ENCODE measurements at places on chromosomes 7 and 10.

DNA sequence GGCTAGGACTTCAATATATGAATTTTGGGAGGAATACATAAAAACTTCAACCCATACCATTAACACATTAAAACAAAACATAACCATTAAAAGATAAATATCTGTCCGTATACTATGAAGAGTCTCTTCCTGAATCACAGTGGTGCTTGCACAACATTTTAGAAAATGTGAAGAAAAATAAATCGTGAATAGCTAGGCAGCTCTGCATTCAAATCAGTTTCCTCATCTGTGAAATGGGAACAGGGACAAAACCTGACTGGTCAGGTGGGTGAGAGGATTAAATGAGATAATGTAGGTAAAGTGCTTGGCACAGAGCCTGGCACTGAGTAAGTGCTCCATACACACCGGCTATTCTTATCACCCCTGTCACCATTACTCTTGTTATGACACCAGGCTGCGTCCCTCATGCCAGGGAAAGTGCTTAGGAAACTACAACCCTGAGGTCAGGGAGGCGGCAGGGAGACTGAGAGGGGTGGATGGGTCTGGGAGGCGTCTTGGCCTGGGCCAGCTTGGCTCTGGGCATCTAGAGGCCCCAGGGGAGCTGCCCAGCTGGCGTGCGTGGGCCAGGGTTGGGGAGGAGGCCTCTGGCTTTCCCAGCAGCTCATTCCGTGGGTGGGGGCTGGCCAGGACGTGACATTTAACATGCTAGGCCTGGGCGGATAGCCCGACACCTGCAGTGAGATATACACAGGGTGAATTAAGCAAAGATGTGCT is 78.3 kb downstream of the SH3PXD2A start:
- no peak for DNase-seq

DNA sequence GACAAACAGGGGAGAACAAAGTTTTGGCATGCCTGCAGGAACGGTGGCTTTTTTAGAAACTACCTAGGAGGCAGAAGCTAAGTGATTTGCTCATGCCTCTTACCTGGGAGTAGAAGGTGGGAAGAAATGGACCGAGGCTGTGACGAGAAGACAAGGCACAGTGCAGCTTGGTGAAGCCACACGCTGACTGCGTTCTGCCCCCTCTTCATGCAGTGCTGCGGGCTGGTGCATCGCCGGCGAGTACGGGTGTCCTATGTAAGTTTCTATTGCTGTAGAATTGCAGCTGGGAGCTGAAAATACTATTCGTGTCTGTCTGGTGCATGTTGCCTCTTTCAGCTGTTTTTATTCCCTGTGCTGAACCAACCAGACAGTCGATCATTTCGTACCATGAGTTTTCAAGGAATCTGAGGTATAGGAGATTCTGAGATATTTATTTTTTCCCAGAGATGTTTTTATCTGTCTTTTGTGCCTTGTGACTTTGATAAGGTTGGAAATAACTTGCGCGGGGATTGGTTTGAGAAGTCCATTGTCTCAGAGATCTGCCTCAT is 120.9 kb downstream of the CACNB2 start:
- DNase-seq = peak; percentile 33

GRCh38 chr7:146290746-146291145 is 174.1 kb downstream of the CNTNAP2 start:
- DNase-seq = no peak

GRCh38 chr10:23294638-23295247 is 49.9 kb downstream of the C10orf67 start:
- DNase-seq = no peak

DNA sequence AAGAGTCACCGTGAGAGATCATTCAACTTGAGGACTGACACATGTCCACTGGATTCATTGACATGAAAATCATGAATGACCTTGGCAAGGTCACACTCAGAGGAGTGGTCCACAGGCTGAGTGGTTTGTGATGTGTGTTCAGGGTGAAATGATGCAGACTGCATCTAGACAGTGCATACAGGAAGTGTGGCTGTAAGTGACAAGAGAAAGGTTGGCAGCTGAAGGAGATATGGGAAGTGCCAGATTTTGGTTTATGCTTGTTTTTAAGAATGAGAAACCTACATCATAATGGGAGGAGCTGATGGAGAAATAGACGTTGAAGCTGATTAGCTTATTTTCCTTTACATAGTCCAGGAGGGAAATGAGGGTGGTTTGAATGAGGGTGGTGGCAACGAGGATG is 64.8 kb upstream of the VIPR2 start:
- DNase-seq = no peak

- no peak for DNase-seq
Observed at GRCh38 chr7:6392712-6393666, 54.8 kb downstream of the DAGLB start.

DNA sequence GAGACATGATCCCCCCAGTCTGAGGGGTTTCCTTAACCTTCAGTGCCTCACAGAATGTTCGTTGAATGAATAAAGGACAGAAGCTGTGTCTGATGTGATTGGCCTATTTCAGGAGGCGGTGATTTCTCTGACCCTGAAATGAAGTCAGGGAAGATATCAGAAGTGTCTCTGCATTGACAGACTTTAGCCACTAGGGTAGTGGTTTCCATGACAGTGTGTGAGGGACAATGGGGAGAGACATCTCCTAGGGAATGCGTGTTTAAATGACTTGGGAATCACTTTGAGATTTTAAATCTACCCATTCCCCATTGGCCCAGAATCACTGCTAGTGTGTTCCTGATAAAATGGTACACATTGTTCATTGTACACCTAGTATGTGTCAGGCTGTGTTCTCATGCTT is 132.0 kb downstream of the CFAP58 start:
- no peak for DNase-seq

DNA sequence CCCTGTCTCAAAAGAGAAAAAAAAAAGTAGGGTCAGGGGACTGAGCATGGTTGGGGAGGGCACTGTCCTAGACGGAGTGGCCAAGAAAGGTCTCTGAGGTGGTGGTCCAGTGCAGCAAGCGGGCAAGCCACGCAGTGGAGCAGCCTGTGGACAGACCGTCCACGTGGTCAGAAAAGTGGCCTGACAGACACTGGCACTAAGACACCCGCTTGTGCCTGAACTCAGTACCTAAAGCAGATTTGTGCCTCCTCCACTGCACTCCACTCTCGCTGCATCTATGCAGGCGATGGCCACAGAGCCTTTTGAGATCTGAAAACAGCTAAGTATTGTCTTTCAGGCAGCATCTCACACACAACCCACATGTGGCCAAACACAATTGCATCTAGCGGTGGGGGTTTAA is 8.8 kb downstream of the ASB10 start:
- DNase-seq = no peak

GRCh38 chr10:48363617-48364355 is 57.3 kb downstream of the MAPK8 start:
- peak; percentile 34 for DNase-seq

- peak; percentile 6 for DNase-seq
Observed at GRCh38 chr7:12369072-12369471, 34.6 kb downstream of the VWDE start.

GRCh38 chr10:121994429-121994941 is 5.5 kb downstream of the TACC2 start:
- peak; percentile 79 for DNase-seq

DNA sequence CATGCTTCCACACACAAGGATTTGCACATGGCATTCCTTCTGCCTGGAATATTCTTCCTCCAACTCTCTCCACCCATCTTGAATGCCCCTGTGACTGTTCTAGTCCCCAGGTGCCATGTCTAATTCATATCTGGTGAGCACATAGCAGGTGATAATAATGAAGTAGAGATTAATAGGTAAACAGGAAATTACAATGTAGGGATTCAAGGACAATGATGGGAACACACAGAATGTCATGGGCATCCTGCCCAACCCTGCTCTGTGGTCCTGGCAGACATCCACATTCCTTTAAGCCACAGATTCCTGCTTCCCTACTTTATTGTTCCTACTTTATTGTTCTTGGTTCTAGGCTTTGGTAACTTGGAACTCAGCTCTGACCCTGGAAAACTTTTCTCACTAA is 115.8 kb downstream of the THSD7A start:
- DNase-seq = no peak

DNA sequence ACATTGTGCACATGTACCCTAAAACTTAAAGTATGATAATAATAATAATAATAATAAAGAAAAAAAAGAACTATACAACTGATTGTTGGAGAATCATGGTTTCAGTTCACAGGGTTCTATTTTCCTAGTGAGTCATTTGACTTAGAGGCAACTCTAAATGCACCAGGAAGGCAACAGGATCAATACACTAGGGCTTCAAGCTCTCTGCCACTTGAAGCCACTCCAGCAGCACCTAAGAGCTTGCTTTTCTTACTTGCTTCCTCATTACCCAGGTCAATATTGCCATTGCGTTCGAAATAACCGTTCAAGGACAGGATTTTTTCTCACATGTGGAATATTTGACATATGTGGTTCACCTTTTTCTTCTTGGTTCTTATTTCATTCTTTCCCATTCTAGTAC is 189.7 kb downstream of the GRM3 start:
- no peak for DNase-seq

- DNase-seq = no peak
Observed at GRCh38 chr10:115167751-115168150, 74.6 kb downstream of the ATRNL1 start.

DNA sequence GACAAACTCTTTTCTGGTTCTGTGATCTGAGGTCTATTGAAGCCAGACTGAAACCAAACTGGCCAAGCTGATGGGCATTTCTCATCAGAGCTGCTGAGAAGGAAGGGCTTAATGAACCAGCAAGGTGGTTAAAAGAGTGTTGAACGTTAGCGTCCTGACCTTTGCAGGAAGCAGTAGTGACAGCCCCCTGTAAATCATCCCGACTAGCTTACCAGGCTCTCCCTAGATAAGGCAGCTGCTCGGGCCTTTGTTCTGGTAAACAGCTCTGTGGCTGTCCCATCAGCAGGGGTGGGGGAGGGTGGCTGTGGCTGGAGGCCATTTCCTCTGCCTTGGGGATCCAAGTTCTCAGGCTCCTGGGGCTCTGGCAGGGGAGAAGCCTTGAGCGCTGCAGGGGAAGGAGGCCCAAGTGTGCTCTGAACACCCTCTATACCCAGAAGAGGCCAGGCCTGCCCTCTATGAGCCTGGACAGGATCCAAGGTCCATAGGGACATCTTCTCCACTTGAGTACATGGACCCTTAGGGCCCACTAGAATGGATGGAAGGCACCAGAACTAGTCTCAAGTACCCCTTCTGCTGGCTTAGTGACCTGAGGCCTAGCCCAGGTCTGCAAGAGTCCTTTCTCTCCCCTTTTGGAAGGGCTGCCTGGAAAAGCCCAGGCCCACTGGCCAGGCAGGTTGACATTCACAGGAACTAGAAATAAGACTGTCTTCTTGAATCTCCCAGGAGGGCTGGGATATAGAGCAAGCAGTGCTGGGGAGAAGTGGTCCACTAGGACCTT is 134.6 kb downstream of the ARHGAP22 start:
- DNase-seq = no peak

DNA sequence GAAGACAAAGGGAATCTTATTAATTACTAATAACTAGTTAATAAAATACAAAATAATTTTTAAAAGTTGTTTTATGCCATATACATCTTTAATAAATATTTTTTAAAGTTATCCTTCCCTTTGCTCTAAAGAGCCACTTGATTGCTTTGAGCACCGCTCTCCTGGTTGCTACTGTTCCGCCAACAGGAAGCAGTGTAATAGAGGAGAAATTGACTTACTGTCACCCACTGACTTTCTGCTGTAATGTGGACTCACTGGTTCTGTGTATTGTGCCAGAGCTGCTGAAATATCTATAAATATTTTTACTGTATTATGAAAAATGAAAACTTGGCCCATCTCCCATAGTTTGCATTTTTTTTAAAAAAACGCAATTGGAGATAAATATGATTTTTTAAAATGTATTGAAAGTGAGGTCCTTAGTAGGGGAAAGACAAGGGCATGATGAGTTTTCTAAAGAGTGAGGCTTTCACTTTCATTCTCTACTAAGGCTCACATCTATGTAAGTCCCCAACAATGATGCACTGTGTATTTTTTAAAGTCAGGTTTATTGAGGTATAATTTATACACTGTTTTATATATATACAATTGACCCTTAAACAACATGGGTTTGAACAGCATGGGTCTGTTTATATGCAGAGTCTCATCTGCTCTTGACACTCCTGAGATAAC is 100.5 kb downstream of the NPY start:
- DNase-seq = no peak

DNA sequence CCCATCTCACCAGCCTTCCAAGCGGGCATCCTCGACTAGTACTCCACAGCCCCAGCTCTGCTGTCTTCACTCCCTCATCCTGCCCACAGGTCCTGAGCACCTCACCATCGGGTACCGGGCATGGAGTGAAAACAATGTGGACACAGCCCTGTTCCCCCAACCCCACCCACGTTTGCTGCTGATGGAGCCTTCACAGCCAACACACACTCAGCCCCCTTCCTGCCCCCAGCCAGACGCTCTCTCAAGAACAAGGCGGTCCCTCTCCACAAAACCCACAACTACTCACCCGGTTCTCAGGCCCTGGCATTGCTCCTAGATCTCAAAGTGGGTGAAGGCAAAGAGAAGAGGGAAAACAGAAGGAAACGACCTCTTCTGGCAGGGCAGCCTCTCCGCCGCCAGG is 56.1 kb downstream of the SLIT1 start:
- no peak for DNase-seq

- DNase-seq = peak; percentile 34
Observed at GRCh38 chr7:69564454-69565417, 33.5 kb upstream of the AUTS2 start.

DNA sequence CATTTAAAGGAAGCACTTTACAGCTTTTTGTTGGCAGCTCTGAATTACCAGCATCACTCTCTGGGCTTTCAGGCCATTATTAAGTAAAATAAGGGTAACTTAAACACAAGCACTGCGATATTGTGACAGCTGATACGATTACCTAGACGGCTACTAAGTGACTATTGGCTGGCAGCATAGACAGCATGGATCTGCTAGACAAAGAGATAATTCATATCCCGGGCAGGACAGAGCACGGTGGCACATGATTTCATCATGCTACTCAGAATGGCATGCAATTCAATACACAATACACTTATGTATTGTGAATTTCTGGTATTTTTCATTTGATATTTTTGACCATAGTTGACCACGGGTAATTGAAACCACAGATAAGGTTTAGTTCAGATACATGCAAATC is 522.0 kb upstream of the LRRN3 start:
- no peak for DNase-seq

GRCh38 chr10:34351161-34351560 is 463.9 kb downstream of the PARD3 start:
- no peak for DNase-seq

DNA sequence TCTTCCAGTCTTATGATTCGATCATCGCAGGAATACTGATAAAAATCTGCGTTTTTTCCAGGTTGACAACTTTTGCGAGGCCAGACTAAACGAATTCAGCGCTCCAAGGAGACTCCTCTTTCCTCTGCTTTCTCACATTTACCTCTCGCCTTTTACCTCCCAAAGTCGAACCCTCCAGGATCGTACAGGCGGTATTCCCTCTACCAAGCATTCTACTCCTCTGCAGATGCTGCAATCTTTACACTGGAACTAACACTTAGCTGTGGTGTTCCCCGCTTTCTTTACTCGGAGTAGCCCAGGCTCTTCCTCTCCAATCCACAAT is 449 bp downstream of the NUDT5 start:
- DNase-seq = no peak

All from retina (tissue), 1 donor.